ENCODE measurements at places on chromosomes 4 and X. TPM values are rescaled to one million over a fixed set of nuclear protein-coding genes. Genes with fewer than 3 reads are reported as not detected.

DNA sequence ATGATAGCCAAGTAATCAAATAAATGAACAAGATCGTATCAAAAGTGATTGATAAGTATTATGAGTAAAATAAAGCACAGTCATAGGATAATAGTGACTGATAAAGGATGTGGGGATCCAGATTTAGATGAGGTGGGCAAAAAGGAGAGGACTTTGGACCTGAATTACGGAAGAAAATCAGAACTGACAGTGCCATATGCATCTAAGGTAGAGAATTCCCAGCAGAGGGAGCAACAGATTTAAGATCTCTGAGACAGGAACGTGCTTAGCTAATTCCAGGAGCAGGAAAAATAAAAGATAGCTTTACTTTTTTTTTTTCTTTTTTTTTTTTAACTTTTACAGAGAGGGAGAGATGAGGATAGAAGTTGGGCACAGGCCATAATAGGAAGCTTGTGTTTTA is 189.9 kb downstream of the NWD2 start:
- no peak overlapping the region for H3K4me3 ChIP-seq
- no peaks in the 10 kb centered on the region for H3K36me3 ChIP-seq
- H3K4me1 ChIP-seq: no peaks in the 10 kb centered on the region
- no peak for DNase-seq
- no peak overlapping the region for H3K27ac ChIP-seq

DNA sequence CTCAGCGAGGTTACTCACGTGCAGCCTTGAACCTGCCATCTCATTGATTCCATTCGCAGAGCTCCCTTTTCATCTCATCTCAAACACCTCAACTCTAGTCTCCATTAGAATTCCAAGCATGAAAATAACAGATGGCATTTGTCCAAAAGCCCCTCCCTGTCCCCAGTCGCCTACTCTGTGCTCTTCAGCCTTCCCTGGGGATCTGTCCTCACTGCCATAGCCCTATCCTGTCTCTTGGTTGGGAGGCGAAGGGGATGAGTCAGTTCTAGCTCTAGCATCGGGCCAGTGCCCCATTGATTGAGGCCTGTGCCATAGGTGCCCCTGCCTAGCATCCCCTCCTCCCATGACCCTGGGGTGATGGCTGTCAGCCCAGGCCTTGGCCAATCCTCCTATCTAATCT is 134.0 kb upstream of the PJA1 start:
- DNase-seq: no peak
- no peak overlapping the region for H3K27ac ChIP-seq
- no peaks in the 10 kb centered on the region for H3K4me1 ChIP-seq

GRIA2 gene
- not detected for total RNA-seq

- no peaks in the 10 kb centered on the region for H3K27me3 ChIP-seq
- no peak for DNase-seq
- peaks cover 46% of the 10 kb centered on the region for H3K36me3 ChIP-seq
- no peak overlapping the region for H3K4me3 ChIP-seq
Observed at GRCh38 chr4:531721-532565, 32.9 kb downstream of the PIGG start.

TLR1 gene
- total RNA-seq: 2.4 TPM

GRCh38 chrX:122047261-122047660 is 999.9 kb downstream of the GLUD2 start:
- no peak for DNase-seq
- no peak overlapping the region for H3K27ac ChIP-seq
- no peak overlapping the region for H3K4me3 ChIP-seq
- no peaks in the 10 kb centered on the region for H3K36me3 ChIP-seq
- no peaks in the 10 kb centered on the region for H3K27me3 ChIP-seq

NHS gene
- 25.8 TPM for total RNA-seq

DNA sequence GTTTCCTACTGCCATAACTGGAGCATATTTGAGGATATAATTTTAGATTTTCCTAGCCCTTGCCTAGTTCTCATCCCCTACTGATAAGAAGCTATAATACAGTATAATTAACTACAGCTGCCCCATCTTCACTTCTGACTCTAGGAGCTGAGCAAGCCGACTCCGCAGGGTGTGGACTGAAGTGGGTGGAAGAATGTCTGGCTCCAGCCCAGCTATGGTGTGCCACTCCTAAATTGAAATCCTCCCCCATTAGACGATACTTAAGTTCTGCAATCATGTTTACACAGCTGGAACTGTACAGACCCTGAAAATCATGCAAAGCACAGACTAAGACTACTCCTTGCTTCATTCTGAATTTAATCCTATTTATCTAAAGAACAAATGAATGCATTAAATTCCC is 93.1 kb downstream of the PCDH19 start:
- no peak overlapping the region for H3K4me3 ChIP-seq
- no peaks in the 10 kb centered on the region for H3K27me3 ChIP-seq
- DNase-seq: no peak

DNA sequence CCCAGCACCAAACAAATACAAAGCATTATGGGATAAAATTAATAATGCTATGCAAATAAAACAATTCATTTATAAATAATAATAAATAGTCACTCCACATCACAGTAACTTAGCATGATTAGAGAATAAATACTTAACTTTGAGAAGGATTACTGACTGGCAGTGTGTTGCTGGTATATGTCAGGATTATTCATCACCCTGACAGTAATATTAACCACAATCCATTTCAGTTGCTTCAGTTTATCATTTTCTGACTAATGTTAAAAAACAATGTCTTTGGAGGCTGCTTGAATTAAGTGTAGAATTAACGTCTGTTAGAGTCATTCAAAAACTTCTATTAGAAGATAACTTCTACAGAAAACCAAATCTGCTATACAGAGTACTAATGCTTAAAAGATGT is 124.1 kb upstream of the MAB21L2 start:
- DNase-seq: no peak
- H3K36me3 ChIP-seq: peaks cover 31% of the 10 kb centered on the region
- H3K4me3 ChIP-seq: no peak overlapping the region
- no peak overlapping the region for H3K27ac ChIP-seq
- H3K27me3 ChIP-seq: no peaks in the 10 kb centered on the region

- no peak overlapping the region for H3K4me3 ChIP-seq
- peaks cover 12% of the 10 kb centered on the region for H3K4me1 ChIP-seq
- peak; percentile 13 for DNase-seq
- peak overlapping the region; percentile 19 for H3K27ac ChIP-seq
Observed at GRCh38 chrX:119880552-119881437, 9.2 kb downstream of the NDUFA1 start.

GRCh38 chr4:87057835-87058355 is 123.1 kb downstream of the AFF1 start:
- H3K36me3 ChIP-seq: peaks cover 33% of the 10 kb centered on the region
- H3K27ac ChIP-seq: peak overlapping the region; percentile 34
- no peaks in the 10 kb centered on the region for H3K27me3 ChIP-seq
- peaks cover 48% of the 10 kb centered on the region for H3K4me1 ChIP-seq
- DNase-seq: no peak
- no peak overlapping the region for H3K4me3 ChIP-seq

DNA sequence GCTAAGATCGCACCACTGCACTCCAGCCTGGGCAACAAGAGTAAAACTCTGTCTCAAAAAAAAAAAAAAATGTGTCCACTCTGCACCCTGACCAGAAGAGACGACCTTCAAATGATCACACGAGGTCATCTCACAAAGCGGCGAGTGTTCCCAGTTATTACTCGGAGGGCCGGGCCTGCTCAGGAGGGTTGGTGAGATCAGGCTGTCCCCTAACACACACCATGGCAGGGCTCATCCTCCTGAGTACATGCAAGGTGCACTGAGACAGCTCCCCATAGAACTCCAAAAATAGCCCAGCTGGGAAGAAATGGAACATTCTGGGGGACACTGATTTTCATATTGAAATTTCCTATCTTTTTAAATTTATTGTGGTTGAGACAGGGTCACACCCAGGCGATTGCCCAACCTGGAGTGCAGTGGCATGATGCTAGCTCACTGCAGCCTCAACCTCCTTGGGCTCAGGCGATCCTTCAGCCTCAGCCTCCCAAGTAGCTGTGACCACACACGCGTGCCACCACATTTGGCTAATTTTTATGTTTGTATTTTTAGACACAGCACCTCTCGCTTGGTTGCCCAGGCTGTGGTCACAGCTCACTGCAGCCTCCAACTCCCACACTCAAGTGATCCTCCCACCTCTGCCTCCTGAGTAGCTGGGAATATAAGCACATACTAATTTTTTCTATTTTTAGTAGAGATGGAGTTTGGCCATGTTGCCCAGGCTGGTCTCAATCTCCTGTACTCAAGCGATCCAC is 51.5 kb downstream of the DHRSX start:
- peaks cover 24% of the 10 kb centered on the region for H3K36me3 ChIP-seq
- no peak overlapping the region for H3K27ac ChIP-seq
- H3K4me3 ChIP-seq: no peak overlapping the region
- H3K4me1 ChIP-seq: peaks cover 10% of the 10 kb centered on the region
- no peaks in the 10 kb centered on the region for H3K27me3 ChIP-seq

GRCh38 chr4:153528705-153529485 is 62.7 kb downstream of the TMEM131L start:
- peaks cover 47% of the 10 kb centered on the region for H3K36me3 ChIP-seq
- H3K27me3 ChIP-seq: no peaks in the 10 kb centered on the region
- H3K4me3 ChIP-seq: peak overlapping the region; percentile 63

GRCh38 chrX:140687706-140688105 is 21.9 kb upstream of the LINC00632 start:
- no peaks in the 10 kb centered on the region for H3K4me1 ChIP-seq
- DNase-seq: no peak
- no peak overlapping the region for H3K27ac ChIP-seq
- no peak overlapping the region for H3K4me3 ChIP-seq
- no peaks in the 10 kb centered on the region for H3K36me3 ChIP-seq
- H3K27me3 ChIP-seq: no peaks in the 10 kb centered on the region

DNA sequence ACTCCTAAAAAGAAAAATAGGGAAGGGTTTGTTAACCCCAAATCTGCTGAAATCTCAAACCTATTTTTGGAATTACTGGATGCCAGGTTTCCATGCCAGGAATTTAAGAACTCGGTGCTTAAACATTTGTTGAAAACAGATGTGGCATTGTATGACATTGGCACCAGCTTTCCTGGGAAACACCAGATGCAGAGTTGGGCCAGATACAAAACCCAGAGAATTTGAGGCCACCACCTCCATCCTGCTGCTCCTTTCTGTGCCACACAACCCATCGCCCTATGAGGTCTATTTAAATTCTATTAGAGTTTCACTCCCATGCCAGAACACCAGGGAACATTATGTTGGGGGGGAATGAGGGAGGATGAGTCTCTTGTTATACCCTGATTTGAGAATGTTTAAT is 71.7 kb downstream of the ARAP2 start:
- no peaks in the 10 kb centered on the region for H3K27me3 ChIP-seq
- no peak for DNase-seq
- H3K36me3 ChIP-seq: peaks cover 8% of the 10 kb centered on the region
- peaks cover 8% of the 10 kb centered on the region for H3K4me1 ChIP-seq
- H3K27ac ChIP-seq: no peak overlapping the region

DNA sequence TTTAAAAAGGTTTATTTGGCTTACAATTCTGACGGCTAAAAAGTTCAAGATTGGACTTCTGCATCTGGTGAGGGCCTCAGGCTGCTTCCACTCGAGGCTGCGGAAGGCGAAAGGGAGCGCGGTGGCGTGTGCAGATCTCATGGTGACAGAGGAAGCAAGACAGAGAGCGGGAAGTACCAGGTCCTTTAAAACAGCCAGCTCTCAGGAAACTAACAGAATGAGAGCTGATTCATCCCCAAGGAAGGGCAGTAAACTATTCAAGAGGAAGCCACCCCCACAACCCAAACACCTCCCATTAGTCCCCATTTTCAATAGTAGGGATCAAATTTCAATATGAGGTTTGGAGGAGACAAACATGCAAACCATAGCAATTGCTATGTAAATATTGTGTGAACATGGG is 2144.2 kb upstream of the AGA start:
- H3K4me1 ChIP-seq: no peaks in the 10 kb centered on the region
- H3K27ac ChIP-seq: no peak overlapping the region
- no peaks in the 10 kb centered on the region for H3K36me3 ChIP-seq
- no peak overlapping the region for H3K4me3 ChIP-seq
